ENCODE measurements at places on chromosomes 16 and 17.

DNA sequence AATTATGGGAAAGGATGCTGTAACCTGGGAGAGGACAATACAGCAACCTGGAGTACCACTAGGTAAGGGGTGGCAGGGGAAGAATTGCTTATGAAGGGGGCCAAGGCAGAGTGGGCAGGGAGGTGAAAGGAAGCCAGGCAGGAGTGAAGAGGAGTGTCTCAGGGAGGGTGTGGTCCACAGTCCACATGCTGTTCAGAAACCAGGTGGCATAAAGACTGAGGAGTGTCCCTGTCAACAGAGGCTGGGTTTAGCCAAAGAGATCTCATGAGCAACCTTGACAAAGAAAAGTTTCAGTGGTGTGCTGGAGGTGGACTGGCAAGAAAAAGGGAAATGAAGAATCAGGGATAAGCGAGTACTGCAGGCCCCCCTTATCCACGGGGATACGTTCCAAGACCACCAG, 88.4 kb downstream of the SPACA3 start:
- H3K27ac ChIP-seq = no peak overlapping the region
- no peak overlapping the region for H3K4me3 ChIP-seq
- H3K27me3 ChIP-seq = peaks cover 20% of the 10 kb centered on the region

- H3K27me3 ChIP-seq = no peaks in the 10 kb centered on the region
- no peaks in the 10 kb centered on the region for H3K4me1 ChIP-seq
- H3K36me3 ChIP-seq = peaks cover 46% of the 10 kb centered on the region
Observed at GRCh38 chr17:4179071-4179470, 36.1 kb downstream of the CYB5D2 start.

DNA sequence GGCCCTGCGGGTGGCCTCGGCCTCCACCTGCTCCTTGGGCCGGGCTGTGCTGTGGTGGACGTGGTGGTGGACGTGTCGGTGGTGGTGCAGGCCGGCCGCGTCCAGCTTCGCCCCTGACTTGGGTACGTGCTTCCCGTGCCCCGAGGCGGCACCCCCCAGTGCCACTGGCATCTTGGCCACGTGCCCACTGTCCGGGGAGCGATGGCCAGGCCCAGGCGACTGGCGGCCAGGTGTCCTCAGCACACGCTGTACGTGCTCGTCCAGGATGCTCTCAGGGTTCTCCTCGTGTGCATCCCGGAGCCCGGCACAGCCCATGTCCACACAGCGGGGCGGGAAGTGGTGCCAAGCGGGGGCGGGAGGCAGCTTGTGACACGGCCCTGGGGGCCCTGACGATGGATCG, 14.9 kb downstream of the PDIA2 start:
- no peaks in the 10 kb centered on the region for H3K4me1 ChIP-seq
- H3K36me3 ChIP-seq = peaks cover 3% of the 10 kb centered on the region
- no peak overlapping the region for H3K27ac ChIP-seq
- no peak for DNase-seq

DNA sequence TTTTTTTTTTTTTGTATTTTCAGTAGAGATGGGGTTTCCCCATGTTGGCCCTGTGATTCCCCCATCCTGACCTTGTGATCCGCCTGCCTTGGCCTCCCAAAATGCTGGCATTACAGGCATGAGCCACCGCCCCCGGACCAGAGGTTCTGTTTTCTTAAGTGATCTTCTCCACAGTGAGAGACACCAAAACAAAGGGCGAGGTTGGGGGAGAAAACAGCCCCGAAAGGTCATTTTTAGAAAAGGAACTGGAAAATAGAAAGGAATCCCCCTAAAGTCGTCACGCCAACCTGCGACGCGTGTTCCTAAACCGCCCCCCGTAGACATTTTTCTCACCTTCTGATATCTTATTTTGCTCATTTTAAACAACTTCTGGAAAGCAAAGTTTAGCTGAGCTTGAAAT, 6.1 kb upstream of the AXIN2 start:
- H3K27me3 ChIP-seq = peaks cover 16% of the 10 kb centered on the region
- H3K36me3 ChIP-seq = no peaks in the 10 kb centered on the region
- DNase-seq = no peak
- no peak overlapping the region for H3K27ac ChIP-seq
- H3K4me3 ChIP-seq = no peak overlapping the region

- H3K27ac ChIP-seq = no peak overlapping the region
- no peak for DNase-seq
- peaks cover 11% of the 10 kb centered on the region for H3K27me3 ChIP-seq
- no peaks in the 10 kb centered on the region for H3K36me3 ChIP-seq
- H3K4me1 ChIP-seq = no peaks in the 10 kb centered on the region
Observed at GRCh38 chr16:55437625-55438024, 41.4 kb upstream of the MMP2 start.

GRCh38 chr16:66510711-66511601, 39.0 kb downstream of the TK2 start:
- H3K4me3 ChIP-seq = no peak overlapping the region
- peaks cover 28% of the 10 kb centered on the region for H3K4me1 ChIP-seq
- H3K36me3 ChIP-seq = no peaks in the 10 kb centered on the region
- DNase-seq = no peak

- H3K36me3 ChIP-seq = no peaks in the 10 kb centered on the region
- no peak overlapping the region for H3K4me3 ChIP-seq
- H3K27me3 ChIP-seq = no peaks in the 10 kb centered on the region
- peaks cover 8% of the 10 kb centered on the region for H3K4me1 ChIP-seq
Observed at GRCh38 chr16:88897696-88898425, 31.4 kb upstream of the PABPN1L start.

- no peak overlapping the region for H3K4me3 ChIP-seq
- H3K27me3 ChIP-seq = no peaks in the 10 kb centered on the region
- DNase-seq = no peak
- H3K36me3 ChIP-seq = peaks cover 33% of the 10 kb centered on the region
- H3K27ac ChIP-seq = peak overlapping the region; percentile 19
- H3K4me1 ChIP-seq = peaks cover 6% of the 10 kb centered on the region
Observed at GRCh38 chr16:11556214-11556819, 30.4 kb downstream of the LITAF start.

- H3K4me1 ChIP-seq = no peaks in the 10 kb centered on the region
- no peaks in the 10 kb centered on the region for H3K36me3 ChIP-seq
- H3K27me3 ChIP-seq = peaks cover 28% of the 10 kb centered on the region
- no peak overlapping the region for H3K4me3 ChIP-seq
- H3K27ac ChIP-seq = no peak overlapping the region
Observed at GRCh38 chr17:28509789-28510188, 3.6 kb downstream of the FOXN1 start.

DNA sequence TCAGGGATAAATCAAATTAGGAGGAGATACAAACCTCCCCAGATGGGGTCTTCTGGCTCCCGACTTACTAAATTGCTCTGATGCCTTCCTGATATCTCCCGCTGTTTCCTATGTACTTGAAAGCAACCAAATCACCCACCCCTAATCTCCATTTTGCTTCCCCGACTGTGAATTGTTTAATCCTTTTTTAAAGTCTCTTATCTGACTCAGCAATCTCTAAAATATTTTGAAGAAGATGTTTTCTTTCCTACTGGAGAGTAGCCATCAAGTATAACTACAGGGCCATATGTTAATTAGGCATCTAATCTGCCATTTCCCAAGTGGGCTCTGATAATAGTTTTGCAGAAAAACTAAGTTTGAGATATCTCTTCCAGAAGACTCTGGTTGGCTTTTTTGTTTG, 365.2 kb upstream of the MAF start:
- H3K4me1 ChIP-seq = no peaks in the 10 kb centered on the region
- no peak for DNase-seq
- H3K36me3 ChIP-seq = no peaks in the 10 kb centered on the region
- no peak overlapping the region for H3K4me3 ChIP-seq
- H3K27ac ChIP-seq = no peak overlapping the region
